Peyer's patch (tissue), 4 donors: ENCODE measurements at places on chromosomes 1 and 21. TPM values are rescaled to one million over a fixed set of nuclear protein-coding genes. Genes with fewer than 3 reads are reported as not detected.

The ETV3L gene
- total RNA-seq: not detected

The LGALS8 gene
- total RNA-seq: 76.8 TPM

The SLC1A7 gene
- 9.4 TPM for total RNA-seq

The CAPN8 gene
- 44.3 TPM for total RNA-seq

The USH2A gene
- not detected for total RNA-seq

The CHI3L2 gene
- 3.3 TPM for total RNA-seq

The SYCP1 gene
- not detected for total RNA-seq

The CRYBG2 gene
- 42.0 TPM for total RNA-seq

The S100A7A gene
- not detected for total RNA-seq

The CD101 gene
- 12.4 TPM for total RNA-seq

The GJA9 gene
- total RNA-seq: not detected

The AKR1A1 gene
- 161 TPM for total RNA-seq

The IL20 gene
- total RNA-seq: not detected

The OR2T33 gene
- total RNA-seq: not detected

The PGLYRP3 gene
- not detected for total RNA-seq

The OR6N1 gene
- not detected for total RNA-seq

The OLFM3 gene
- total RNA-seq: not detected

The PLEKHO1 gene
- 106 TPM for total RNA-seq

The LRIG2 gene
- total RNA-seq: 38.7 TPM

The PCP4L1 gene
- total RNA-seq: not detected

The ZBTB37 gene
- total RNA-seq: 9.2 TPM

The TMCC2 gene
- 4.1 TPM for total RNA-seq

The ARMH1 gene
- 3.7 TPM for total RNA-seq

The ACKR1 gene
- total RNA-seq: 23.3 TPM

The CFAP107 gene
- not detected for total RNA-seq

The CDCP2 gene
- not detected for total RNA-seq

The F13B gene
- total RNA-seq: not detected

The DIRAS3 gene
- 1.1 TPM for total RNA-seq

The PROX1 gene
- 7.4 TPM for total RNA-seq

The SEC16B gene
- total RNA-seq: 63.7 TPM

The GFI1 gene
- total RNA-seq: 6.5 TPM

The CYP4X1 gene
- total RNA-seq: not detected

The B3GALT5 gene
- total RNA-seq: 129 TPM

The LPAR3 gene
- not detected for total RNA-seq

The CFHR1 gene
- total RNA-seq: not detected

The PRMT6 gene
- total RNA-seq: 8.2 TPM

The CENPS gene
- total RNA-seq: 94.1 TPM

The KRTAP12-2 gene
- total RNA-seq: not detected

The BRDT gene
- total RNA-seq: not detected

The SPATA6 gene
- 7.7 TPM for total RNA-seq

The PAPPA2 gene
- total RNA-seq: 0.95 TPM

The FAM43B gene
- not detected for total RNA-seq

The CACNA1S gene
- total RNA-seq: not detected

The TMEM125 gene
- total RNA-seq: 14.0 TPM

The SLC45A3 gene
- 16.0 TPM for total RNA-seq

The SYT6 gene
- total RNA-seq: not detected

The HCRTR1 gene
- total RNA-seq: not detected

The C1orf35 gene
- total RNA-seq: 19.6 TPM

The SORT1 gene
- 108 TPM for total RNA-seq

The GUCA2A gene
- 1,270 TPM for total RNA-seq

The SPOCD1 gene
- not detected for total RNA-seq

The RGSL1 gene
- not detected for total RNA-seq
